HFFc6 (cell line): ENCODE measurements at places on chromosomes 4 and X.

GRCh38 chr4:110641218-110641617, 18.3 kb upstream of the PITX2 start:
- DNase-seq, result no peak

GRCh38 chr4:82515705-82516104, 46.1 kb downstream of the TMEM150C start:
- peak; percentile 45 for DNase-seq

DNA sequence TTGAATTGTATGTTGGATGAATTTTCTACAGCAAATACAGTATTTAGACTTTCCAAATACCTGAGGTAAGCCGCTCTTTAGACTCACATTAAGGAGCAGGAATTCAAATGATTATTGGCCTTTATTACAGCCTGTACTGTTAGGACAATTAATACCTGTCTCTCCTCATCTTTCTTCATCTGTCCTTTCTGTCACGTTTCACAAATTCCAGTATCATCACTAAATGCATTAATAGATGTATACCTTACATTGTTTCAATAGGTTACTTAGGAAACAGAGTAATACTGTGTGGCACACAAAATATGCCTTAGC, 1.2 kb downstream of the FAM241A start:
- no peak for DNase-seq

- DNase-seq, result no peak
These were observed 51.6 kb upstream of the HDAC8 start for GRCh38 chrX:72624194-72624593.

DNA sequence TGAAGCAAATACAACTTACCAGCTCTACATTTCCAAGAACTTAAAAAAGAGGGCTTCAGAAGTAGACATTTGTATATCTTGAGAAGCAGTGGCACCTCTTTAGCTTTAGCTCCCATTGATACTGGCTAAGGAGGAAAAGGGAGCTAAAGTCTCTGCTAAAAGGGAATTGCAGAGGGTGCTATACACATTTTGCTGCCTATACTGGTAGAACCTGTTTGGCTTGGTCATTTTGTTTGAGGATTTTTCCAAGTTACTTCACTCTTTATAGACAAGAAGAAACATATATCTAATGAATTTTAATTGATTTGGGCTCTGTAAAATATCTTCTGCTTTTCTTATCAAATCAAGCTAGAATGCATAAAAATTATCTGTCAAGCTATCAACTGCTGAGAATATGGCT, 11.8 kb downstream of the PAPSS1 start:
- no peak for DNase-seq

GRCh38 chrX:38898261-38898660, 97.0 kb downstream of the MID1IP1 start:
- DNase-seq, result no peak
